Frontal cortex (tissue), 4 donors: ENCODE measurements at places on chromosomes 12 and 14.
A peak's percentile ranks its signal among the peaks of the same experiment; 100 is the strongest.

GRCh38 chr14:60211153-60211552, 37.9 kb upstream of the PPM1A start:
- DNase-seq = no peak

DNA sequence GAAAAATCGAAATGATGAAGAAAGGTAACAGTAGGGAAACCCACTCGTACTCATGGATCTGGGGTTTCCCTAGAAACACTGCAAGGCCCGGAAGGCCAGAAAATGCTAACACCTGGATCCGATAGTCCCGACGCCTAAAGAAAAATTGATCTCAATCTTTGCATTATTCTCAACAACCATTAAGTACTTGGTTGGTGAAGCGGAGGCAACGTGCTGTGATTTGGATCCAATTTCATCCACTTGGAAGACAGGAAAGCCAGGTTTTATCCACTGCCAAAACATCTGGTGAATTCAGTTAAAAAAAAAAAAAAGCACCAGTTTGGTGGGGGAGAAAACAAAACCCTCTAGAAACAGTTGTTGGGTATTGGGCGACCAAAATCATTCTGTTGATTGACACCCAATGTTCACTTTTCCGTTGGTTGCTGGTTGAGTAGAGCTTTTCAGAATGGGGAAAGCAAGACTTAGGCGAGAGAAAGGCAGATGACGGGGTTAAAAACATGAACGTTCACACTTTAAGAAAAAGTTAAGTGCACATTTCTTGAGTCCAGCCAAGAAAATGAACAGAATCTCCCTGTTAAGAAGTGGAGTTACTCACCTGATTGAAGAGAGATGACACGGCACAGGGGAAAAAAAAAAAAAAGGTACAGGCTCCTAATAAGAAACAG, 41.9 kb upstream of the MED13L start:
- no peak for DNase-seq

DNA sequence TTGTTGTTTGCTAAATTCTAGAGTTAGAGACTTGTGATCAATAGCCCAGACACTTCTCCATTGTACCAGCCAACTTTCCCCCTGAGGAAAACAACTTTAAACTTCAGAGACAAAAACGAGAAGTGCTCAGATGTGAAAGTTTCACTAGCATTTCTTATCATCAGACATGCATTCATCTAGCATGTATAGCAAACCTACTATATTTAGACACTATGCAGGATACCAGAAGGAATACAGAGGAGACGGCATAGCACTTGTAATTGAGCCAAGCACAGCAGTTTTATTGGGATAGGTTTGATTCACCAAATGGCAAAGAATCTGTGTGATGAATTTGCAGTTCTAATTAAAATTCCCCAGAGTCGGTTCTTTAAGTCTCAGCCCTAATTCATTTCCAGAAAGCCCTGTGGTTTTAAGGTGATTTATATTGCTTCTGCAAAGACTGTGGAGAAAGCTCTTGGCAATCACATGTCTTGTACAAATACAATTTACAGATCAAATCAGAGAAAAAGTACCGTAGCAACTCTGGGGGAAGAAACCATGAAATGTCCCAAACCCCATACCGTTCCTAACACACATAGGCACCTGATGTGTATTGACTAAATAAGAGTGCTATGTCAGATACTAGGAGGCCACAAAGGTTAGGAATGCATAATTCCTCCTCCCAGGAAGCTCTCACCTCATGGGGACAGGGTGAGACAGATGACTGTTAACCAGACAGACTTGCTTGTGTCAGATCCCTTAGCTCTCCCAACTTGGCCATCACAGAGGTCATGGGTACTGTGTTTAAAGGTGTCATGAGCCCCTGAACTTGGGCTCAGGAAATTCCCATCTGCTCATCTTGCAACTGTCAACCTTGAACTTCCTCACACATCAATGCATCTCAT, 69.6 kb upstream of the KRAS start:
- no peak for DNase-seq

DNA sequence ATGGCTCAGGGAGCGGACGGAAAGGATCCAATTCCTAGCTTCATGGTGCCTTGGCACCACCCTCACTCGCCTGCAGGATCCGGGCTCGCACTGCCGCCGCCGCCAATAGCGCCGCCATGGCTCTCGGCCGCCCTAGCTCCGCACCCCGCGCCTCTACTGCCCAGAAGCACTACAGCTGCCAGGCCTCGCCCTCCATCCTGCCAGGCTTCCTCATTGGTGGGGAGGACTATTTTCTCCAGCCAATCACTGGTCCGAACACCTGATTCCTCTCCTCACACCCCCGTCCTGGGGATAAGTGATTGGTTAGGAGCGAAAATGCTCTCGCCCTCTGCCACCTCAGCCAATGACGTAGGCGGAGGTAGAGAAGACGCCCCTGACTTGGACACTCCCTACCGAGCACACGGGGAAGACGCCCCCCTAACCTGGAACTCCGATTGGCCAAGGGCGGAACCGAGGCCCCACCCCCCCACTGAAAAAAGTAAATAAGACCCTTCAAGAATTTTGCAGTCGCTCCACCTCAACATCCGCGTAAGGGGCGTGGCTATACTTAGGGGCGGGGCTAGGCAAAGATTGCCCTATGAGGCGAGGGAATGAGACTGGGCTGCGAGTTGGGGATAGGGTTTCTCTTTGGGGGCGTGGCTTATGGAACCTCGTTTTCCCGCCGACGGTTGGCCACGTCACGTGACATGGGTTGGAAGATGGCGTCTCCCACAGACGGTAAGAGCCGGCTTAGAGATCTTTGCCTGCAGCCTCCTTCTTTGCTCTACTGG, at the start of the genes ALDH6A1 and LIN52:
Gene ALDH6A1, minus strand, starts transcription at position 177 of the 770 bp plus-strand sequence. Its CDS starts 59 bp downstream, at position 118.
Gene LIN52, plus strand, starts transcription at position 680 of the 770 bp plus-strand sequence. Its CDS starts 19 bp downstream, at position 699.
- peak; percentile 97 for DNase-seq

- DNase-seq = no peak
Observed at GRCh38 chr14:28196878-28197277, 569.7 kb upstream of the FOXG1 start.

GRCh38 chr14:23513005-23513817, 38.4 kb downstream of the ZFHX2 start:
- peak; percentile 69 for DNase-seq
